ENCODE measurements at places on chromosomes 13 and 19. TPM values are rescaled to one million over a fixed set of nuclear protein-coding genes. Genes with fewer than 3 reads are reported as not detected.
A peak's percentile ranks its signal among the peaks of the same experiment; 100 is the strongest.

The UNC13A gene
- total RNA-seq = 1.2 TPM

- no peaks in the 10 kb centered on the region for H3K27me3 ChIP-seq
- no peak for DNase-seq
- H3K36me3 ChIP-seq = no peaks in the 10 kb centered on the region
- peak overlapping the region; percentile 68 for H3K4me3 ChIP-seq
- peaks cover 33% of the 10 kb centered on the region for H3K4me1 ChIP-seq
Measured at GRCh38 chr19:12777217-12778016, 2.1 kb upstream of the HOOK2 start.

DNA sequence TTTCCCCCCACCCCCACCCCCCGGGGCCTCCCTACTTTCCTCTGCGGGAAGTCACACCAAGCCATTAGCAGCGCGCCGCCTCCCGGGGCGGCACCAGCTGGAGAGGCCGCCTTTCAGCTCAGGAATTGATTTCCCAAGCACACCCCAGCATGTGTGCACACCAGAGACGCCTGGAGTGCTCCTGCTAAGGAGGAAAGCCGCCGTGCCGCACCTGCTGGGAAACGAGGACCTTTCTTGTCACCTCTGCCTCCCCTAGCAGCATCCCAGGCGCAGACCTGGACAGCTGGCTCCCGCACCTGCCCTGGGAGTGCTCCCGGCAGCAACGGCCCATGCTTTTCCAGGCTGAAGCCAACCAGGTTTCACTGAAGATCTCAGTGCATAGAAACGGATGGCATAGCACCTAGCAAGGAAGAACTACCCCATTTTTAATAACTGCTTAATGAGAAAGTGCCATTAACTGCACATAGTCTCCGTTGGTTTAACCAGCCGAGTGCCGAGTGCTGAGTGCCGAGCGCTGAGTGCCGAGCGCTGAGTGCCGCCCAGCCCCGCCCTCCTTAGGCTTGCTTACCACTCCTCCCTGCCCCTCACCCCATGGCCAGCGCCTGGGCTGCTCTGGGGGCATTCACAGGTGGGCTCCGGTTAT, 165.0 kb downstream of the USP12 start:
- H3K27me3 ChIP-seq = peaks cover 19% of the 10 kb centered on the region
- no peak overlapping the region for H3K27ac ChIP-seq
- no peaks in the 10 kb centered on the region for H3K36me3 ChIP-seq
- H3K4me3 ChIP-seq = peak overlapping the region; percentile 50

DNA sequence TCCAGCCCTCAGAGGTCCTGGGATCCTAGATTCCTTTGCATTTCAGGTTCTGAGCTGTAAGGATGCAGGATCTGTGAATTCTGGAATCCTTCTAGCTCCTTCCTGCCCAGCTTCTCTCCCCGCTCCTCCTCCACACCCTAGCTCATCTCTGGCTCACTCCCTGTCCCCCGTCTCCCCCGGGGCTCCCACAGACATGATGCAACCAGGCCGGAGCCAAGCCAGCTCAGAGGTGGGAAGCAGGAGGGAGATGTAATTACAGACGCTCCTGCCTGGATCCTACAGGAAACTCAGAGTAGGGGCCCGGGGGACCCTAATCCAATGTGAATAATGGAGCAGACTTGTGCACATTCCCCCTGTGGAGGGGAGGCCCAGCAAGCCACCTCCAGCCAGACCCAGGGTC, 4.5 kb downstream of the GNG8 start:
- H3K4me3 ChIP-seq = no peak overlapping the region
- DNase-seq = no peak
- H3K4me1 ChIP-seq = peaks cover 13% of the 10 kb centered on the region
- no peaks in the 10 kb centered on the region for H3K36me3 ChIP-seq
